Lower lobe of right lung (tissue), 2 donors: ENCODE measurements at places on chromosomes 1 and 21.

GRCh38 chr1:235266325-235266724 lies 61.7 kb downstream of the ARID4B start:
- no peak for DNase-seq

DNA sequence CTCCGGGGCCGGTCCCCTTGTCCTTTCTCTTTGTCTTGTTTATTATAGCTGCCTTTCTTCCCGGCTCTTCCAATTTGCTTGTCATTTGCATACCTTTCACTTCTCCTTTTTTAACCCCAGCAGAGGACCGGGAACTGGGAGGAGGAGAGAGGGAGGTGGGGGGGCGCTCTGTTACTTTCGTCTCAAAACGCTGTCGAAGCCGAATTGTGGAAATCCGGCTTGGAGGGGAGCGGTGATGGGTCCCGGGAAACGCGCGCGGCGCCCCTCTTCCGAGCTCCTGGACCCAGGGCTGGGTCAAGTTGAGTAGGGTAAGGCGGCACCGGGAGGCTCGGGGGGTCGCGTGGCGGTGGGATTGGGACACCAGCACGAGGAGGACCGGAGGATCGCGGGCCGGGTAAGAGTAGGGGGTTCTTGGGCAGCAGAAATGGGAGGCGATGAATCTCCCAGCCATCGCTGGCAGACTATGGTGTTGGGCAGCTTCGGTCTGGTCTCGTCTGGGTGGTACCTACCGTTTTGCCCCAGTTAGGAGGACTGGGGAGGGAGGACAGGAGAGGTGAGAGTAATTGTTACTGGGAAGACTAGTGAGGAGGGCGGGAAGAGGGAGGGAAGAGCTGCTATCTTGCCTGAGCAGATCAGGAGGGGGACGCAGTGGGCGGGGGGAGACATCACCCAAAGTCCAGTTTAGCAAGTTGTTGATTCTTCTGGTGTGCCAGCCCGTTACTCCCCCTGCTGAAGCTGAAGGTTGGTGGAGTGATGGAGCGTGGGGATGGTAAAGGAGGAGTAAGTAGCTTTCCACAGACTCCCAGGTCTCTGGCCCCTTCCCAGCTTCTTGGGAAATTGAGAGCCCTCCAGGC lies 1.5 kb downstream of the PROX1 start:
- no peak for DNase-seq

DNA sequence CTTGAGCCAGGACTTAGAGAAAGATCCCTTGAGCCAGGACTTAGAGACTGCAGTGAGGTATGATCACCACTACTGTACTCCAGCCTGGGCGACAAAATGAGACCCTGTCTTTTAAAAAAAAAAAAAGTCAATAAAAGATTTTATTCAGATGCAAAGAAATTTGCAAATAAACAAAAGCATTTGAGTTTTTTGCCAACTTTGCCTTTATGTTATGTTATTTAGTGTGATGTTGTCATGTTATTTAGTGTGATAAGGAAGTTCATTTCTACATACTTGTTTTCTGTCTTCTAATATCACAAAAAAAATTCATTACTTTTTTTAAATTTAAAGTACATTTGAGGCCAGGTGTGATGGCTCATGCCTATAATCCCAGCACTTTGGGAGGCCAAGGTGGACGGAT lies 9.0 kb downstream of the RAD54L start:
- DNase-seq, result no peak

DNA sequence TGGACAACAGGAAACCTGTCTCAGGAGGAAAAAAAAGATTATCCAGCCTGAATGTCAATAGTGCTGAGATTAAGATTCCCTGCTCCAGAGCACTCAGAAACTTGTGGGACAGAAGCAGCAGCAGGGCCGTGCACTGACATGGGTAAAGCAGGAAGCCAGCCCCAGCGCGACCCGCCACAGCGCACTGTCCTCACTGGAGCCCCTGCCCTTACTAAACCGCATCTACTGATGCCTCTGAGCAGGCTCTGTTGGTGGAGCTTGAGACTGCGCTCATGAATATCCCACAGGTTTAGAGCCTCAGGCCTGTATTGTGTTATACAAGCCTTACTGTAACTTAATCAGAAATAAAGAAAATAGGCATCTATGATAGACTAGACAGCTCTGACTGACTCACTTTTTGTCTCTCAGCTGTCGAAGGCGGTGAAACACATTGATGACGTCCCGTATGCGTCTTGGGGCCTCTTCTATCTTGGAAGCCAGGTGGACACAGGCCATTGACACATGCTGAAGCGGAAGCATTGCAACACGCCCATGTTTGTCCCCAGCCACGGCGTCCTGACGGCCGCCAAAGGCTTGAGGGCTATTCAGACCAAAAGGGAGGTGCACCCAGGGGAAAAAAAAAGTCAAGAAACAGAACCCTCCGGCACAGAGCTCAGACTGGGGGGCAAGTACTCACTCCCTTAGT lies 1.2 kb downstream of the CCNL2 start:
- DNase-seq, result no peak

DNA sequence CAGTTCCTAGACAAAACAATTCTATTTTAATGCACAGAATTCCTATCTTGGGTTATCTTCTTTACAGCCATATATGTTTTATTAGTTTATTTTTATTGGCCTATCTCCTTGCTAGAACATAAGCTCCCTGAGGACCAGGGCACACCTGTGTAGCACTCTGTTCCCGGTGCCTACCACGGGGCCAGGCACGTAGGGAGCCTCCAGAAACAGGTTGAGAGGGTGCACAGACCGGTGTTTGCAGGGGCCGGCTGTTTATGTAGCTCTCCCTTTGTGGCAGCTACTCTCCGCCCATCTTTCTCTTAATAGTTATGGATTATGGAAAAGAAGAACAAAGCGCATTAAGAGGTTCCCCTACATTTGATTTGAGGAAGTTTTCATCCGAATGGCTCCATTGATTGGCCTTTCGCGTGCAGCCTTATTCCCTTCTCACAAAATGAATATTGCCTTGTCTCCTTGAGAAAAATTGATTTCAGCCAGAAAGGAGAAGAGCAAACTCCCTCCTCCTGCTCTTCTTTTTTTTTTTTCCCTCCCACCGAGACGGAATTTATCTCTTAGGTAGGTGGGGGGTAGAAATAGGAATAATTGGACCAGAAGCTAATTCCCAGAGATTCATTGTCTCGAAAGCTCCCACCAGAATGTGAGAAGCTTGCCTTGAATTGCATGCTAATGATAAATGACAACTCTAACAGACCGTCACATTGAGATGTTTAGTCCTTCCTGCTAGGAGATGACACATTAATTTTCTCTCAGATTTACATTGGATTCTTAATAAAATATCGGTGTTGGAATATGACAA lies 447.4 kb downstream of the CAMTA1 start:
- no peak for DNase-seq
